ENCODE measurements at places on chromosomes 2 and 18.

- no peak for DNase-seq
These were observed 52.5 kb downstream of the GAREM1 start for GRCh38 chr18:32418148-32418547.

GRCh38 chr2:1619556-1619955 lies 124.8 kb downstream of the PXDN start:
- DNase-seq = no peak

- DNase-seq = no peak
These were observed 7.8 kb downstream of the SATB2 start for GRCh38 chr2:199449956-199450355.

DNA sequence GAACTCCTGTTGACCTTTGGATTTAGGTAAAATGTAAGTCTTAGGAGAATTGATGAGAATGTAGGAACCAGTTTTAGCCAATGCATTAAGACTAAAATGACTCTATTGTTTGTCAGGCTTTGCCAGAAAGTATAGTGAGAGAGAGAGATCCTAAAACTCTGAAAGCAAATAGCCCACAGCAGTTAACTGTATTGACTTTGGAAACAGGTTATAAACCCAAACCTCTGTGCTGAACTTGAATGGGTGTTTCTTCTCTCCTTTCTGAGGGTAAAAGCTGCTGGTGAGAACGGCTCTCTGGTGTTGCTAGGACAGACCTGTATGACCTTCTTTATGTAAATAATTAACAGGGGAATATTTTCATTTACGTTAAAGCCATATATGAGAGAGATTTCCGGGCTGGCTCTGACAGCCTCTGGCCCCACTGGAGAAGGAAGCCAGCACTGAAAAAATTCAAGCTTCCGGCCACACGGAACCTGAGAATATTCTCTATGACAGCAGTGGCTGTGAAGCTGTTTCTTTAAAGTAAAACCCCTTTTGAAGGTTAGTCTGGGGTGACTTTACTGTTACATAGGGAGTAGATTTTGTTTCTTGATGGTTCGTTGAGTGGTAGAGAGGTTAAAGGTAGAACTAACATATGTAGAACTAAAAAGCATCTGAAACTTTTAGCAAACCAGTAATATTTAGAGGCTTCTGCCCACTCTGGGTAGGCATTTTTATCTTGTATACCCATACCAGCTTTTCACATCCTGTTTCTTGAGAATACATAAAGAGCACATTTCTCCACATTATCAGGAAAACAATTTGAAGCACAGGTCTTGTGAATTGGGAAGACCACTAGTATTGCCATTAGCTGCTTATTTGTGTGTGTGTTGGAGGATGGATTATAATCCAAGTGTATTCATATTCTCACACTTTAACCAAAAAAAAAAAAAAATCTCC lies 123.8 kb downstream of the SPTBN1 start:
- no peak for DNase-seq

DNA sequence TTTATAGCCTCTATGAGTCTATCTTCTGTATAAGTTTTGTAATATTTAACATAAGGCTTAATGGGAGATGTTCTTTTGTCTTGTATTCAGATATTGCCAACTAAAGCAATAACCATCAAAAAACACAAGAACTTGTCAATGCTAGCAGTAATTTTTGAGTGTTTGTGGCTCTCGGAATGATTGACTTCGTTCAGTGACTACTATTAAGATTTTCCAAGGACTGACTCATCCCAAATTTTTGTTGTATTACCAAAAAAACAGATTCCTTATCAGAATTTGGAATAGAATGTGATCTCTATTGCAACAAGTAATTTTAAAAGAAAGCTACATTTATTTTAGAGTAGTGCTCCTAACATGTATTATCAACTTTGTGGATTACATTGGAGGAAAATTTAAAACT lies 8.1 kb downstream of the NABP1 start:
- DNase-seq = no peak

GRCh38 chr18:7754725-7755181 lies 187.6 kb downstream of the PTPRM start:
- DNase-seq = no peak
